CD4-positive, alpha-beta T cell treated with Interleukin-6 for 4 hours (primary cell): ENCODE measurements at places on chromosomes 3 and 15.

DNA sequence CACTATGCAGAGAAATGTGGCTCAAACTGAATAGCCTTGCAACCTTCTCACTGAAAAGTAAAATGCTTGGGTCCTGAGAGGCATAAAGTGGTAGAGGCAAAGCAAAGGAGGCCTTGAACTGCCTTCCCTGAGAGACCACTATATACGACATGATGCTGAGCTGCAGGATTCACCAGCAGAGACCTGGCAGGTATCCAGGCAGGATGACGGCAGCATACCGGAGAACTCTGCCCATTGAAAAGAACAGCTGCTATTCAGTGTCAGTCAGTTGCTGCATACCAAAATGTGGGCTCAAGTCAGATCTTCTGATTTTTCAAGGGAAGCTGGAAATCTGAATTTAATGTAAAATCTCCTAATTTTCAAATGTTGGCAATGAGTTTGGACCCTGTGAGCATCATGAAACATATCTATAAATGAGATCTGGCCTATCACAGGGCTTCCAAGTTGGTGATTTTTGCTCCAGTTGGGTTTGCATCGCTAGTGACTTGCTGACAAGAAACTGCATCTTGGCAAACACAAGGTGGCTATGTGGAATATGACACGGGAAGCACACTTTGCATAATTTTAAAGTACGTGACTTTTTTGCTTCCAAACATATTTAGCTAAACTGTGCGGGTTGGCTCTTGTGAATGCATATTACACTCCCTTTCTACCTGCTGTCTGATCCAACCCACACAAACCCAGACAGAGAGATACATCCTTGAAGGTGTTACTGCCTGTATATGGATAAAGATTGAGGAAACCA lies 529.0 kb downstream of the AGBL1 start:
- DNase-seq: no peak

DNA sequence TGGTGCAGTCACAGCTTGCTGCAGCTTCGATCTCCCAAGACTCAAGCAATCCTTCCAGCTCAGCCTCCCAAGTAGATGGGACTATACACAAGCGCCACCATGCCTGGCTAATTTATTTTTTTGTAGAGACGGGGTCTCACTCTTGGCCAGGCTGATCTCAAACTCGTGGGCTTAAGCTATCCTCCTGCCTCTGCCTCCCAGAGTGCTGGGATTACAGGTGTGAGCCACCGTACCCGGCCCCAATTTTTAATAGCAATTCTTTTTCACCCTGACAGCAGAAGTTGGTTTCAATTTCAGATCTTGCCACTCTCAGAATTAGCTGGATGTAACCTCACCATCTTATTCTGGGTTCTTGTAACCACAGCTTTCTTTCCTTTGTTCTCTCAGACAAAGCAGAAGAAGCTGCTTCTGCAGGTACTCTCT lies 64.8 kb downstream of the TRIM71 start:
- no peak for DNase-seq

DNA sequence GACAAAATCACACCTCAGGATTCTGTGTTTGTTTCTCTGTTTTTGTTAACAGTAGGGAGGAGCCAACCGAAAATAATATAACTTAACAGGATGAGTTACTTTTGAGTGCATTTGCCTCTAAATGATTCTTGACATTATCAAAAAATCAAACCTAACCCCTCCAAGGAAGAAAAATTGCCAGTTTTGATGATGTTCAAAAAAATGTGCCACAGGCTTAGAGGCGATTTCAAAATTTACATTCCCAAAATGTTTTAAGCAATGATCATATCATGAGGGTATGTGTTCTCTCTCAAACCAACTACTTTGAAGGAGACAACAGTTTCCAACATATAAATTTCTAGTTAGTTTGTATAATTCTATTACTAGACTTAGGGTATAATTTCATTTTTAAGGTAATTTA lies 6.7 kb downstream of the VGLL3 start:
- DNase-seq: no peak

- DNase-seq: no peak
These were observed 843 bp downstream of the ATG7 start for GRCh38 chr3:11272906-11273574.

DNA sequence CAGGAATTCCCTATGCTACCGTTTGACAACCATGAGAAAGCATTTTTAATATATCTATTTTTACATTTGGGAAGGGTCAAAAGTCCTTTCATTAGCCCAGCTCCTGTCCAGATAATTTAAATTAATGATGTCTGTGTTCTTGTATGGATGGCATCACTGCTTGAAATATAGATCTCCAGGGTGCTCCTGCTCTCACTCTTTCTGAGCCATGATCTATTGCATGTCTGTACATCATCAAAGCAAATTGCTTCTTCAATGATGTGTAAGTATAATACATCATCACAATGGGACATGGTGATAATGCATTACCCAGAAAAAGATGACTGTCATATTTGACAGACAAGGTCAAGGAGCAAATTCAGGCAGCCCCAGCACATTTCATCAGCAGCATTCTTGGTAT lies 223.6 kb upstream of the CNTN6 start:
- DNase-seq: no peak

DNA sequence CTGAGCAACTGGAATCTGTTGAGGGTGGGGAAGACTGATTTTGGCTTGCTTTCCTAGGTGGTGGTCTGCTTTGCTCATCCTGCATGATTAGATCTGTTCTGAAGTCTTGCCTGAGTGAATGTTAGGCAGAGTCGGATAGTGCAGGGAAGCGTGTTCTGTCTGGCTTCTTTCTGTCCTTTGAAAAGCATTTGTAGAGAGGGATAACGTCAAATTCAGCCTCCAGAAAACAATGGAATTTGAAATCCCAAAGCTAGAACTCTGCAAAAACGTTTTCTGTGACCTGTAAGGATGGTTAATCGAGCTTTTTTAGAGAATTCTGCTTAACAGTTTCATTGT lies 1.4 kb downstream of the GLCE start:
- DNase-seq: no peak

GRCh38 chr15:33964665-33965040 lies 3.6 kb upstream of the CHRM5 start:
- no peak for DNase-seq

DNA sequence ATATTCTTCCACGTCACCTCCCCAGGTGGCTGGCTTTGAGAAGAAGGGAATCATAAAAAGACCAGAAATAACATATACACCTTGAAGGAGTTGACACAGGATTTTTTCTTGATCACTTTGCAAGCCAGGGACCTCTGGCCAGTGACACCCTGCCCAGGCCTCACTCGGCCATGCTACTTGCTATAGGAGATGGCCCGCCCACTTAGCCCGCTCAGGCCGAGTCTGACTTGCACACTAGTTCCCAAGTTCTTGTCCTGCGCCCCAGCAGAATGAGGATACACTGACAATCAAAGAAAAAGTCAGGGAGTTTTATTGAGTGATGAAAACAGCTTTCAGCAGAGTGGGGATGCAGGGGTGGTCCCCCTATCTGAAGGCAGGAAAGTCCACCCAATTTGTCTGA lies 1046.1 kb upstream of the CFAP20DC start:
- DNase-seq: no peak
